Erythroblast (primary cell): ENCODE measurements at places on chromosomes 1 and 21.

DNA sequence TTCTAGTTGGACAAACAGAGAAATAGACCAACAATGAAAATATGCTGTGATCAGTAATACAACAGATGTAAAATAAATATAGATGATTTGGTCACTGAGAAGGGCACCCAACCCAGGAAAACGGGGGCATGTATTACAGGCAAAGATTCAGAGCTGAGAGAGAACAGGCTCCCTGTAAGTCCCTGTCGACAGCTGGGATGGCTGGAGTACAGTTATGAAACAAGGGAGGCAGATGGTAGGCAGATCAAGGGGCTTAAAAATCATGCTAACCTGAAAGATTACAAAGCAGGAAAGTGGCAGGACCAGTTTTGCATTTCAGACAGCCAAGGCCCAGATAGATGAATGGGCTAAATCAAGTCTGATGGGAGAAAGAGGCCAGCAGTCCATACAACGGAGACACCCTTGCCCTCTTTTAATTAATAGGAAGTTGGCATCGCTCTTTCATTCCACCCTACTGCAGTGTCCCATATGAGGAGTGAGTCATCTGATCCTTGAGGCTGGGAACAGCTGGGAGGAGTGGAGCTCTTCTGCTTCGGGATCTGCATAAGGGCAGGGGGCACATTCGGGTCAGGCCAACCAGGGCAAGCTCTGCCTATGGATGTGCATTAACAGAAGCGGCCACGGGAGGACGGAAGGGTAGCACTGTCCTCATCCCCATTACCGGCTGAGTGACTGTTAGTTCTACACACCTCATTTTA is 171.1 kb downstream of the DAB1 start:
- DNase-seq: no peak

- DNase-seq: no peak
Observed at GRCh38 chr21:29130270-29130969, at the start of gene MAP3K7CL. TSS of gene MAP3K7CL (plus strand) at chr21:29130644. CDS start at chr21:29133345, 2,701 bp downstream.

DNA sequence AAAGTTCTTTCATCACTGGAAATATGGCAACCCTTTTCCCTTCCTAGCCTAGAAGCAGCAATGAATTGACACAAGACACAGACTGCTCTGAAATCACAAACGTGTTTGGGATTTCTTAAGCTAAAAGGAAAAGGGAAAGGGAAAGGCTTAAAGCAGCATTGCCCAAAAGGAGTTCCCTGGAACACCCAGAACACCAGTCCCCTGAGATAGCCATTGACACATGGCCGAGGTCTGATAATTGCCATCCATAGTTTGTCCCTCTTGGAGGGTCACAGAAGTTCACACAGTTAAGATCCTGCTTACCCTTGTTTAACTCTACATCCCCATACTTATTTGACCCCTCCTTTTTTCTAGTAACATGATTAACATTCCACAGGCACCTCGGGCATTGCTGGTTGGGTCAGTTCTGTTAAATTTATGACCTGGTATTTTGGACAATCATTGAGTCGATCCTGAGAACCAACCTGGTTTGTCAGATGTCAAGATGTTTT is 72.9 kb downstream of the ZNF281 start:
- no peak for DNase-seq

- no peak for DNase-seq
Observed at GRCh38 chr1:81458186-81458585, 342.5 kb upstream of the ADGRL2 start.

DNA sequence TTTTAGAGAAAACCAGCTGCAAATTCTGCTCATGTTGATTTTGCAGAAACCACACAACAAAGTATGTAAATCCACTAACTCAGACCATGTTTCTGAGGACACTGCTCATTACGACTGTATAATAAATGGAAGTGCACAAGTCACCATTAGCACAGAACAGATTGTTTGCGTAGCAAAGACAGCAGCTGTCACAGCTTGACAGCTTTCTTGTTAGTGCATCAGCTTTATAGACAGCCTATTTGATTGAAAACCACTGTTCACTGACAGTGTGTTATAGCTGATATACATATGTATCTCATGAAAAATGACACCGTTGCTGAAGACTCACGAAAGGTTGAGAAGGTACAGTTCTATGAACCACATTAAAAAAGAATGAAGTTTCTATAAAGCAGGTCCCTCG is 560.2 kb upstream of the ZRANB2 start:
- DNase-seq: no peak

DNA sequence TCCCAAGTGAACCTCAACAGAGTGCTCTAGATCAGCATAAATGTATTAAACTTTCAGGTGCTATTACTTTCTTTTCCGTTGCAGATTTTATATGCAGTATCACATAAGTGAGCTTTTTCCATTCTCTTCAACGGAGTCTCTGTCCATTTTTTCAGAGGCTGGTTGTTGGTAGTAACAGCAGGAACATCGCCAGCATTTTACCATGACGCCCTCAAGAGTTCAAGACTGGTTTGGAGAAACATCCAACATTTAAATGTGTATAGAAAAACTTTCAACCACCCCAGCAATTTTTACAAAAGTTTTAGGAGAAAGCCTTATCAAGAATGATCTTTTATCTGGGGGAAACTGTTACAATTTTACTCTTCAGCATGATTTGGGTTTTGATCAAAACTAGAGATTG is 117.0 kb downstream of the TGFB2 start:
- DNase-seq: no peak

DNA sequence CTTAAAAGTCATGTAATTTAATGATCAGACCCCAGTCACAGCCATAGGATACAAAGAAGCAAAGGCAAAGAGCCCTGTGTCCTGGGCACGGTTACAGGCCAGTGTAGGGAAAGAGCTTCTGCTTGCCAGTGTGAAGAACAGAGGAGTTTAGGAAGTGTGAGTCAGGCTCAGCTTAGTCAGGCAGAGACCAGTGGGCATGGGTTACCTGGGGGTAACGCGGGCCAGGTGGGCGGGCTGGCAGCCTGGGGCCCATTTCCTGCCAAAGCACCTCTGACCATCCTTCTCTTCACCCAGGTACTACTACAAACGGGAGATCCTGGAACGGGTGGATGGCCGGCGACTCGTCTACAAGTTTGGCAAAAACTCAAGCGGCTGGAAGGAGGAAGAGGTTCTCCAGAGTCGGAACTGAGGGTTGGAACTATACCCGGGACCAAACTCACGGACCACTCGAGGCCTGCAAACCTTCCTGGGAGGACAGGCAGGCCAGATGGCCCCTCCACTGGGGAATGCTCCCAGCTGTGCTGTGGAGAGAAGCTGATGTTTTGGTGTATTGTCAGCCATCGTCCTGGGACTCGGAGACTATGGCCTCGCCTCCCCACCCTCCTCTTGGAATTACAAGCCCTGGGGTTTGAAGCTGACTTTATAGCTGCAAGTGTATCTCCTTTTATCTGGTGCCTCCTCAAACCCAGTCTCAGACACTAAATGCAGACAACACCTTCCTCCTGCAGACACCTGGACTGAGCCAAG is 4.7 kb downstream of the ELF3 start:
- DNase-seq: no peak

DNA sequence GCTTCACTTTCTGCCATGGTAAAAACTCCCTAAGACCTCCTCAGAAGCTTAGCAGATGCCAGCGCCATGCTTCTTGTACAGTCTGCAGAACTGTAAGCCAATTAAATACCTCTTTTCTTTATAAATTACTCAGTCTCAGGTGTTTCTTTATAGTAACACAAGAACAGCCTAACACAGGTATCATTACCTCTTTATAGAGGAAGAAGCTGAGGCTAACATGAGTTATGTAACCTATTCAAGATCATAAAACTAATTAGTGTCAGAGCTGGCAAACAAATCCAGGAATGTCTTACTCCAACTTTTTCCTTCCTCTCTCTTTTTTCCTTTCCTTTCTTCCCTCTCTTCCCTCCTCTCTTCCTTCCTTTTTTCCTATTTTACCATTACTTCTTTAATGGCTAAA is 9.3 kb downstream of the NTMT2 start:
- DNase-seq: no peak

- no peak for DNase-seq
Observed at GRCh38 chr1:18239671-18240070, 132.1 kb downstream of the IGSF21 start.

DNA sequence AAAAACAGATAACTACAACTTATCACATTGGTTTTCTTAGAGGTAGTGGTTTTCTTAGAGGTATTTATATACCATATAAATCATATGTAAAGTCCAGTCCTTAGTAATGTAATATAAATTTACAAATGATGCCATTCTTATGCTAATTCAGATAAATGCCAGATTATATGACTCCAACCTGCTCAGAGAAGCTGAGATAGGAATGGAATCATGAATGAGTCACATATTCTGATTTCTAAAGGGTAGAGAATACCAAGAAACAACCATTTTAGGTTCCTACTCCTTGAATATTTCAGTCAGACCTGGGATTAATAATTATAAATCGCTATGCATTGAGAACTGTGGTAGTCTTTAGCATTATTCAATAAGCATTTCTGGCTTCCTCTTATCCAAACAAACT is 760.1 kb upstream of the NEGR1 start:
- no peak for DNase-seq

DNA sequence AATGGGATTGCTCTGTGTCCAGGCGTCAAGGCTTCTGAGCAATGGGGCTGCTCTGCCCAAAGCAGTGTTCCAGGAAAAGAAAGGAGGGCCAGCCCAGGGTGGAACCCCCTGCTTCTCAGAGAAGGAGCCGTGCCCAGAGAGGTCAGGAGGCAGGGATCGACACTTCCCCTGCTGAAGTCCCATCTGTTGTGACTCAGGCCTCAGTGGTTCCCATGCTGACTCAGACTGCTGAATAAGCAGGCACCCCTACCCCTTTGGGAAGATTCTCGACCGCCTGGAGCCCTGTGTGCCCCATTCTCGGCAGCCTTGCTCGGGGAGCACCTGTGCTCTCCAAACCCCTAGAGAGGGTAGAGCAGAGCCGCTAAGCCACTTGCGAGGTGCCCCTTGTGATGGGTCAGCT is 23.9 kb downstream of the PKP1 start:
- DNase-seq: no peak

DNA sequence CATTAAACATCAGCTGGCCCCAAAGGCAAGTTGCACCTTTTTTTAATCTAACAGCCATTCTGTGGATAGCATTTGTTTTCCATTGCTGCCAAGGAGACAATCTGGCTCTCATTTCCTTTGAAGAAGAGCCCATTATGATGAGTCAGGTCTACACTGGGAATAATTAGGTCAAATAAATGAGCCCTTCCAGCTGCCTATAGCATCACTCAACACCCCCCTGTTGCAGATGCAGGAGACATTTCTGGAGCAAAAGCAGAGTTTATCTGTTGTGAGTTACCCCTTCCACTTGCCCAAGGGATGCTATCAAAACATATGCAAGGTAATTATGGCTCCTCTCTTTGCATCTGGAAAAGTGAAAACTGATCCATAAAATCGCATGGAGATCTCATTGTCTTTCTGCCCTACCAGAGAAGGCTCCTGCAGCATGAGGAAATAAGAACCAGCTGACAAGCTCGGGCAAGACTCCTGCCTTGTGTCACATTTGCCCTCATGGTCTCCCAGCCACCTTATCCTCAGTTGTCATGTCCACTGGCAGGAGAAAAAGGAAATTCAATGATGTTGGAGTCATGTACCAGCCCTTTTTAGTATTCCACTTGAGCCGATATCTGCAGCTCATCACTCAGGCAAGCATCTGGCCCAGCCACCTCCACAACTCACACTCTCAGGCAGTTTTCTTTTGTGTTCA is 135.9 kb downstream of the SLC30A10 start:
- no peak for DNase-seq

GRCh38 chr1:31705080-31705866 is 1.5 kb upstream of the COL16A1 start:
- DNase-seq: peak; percentile 17

DNA sequence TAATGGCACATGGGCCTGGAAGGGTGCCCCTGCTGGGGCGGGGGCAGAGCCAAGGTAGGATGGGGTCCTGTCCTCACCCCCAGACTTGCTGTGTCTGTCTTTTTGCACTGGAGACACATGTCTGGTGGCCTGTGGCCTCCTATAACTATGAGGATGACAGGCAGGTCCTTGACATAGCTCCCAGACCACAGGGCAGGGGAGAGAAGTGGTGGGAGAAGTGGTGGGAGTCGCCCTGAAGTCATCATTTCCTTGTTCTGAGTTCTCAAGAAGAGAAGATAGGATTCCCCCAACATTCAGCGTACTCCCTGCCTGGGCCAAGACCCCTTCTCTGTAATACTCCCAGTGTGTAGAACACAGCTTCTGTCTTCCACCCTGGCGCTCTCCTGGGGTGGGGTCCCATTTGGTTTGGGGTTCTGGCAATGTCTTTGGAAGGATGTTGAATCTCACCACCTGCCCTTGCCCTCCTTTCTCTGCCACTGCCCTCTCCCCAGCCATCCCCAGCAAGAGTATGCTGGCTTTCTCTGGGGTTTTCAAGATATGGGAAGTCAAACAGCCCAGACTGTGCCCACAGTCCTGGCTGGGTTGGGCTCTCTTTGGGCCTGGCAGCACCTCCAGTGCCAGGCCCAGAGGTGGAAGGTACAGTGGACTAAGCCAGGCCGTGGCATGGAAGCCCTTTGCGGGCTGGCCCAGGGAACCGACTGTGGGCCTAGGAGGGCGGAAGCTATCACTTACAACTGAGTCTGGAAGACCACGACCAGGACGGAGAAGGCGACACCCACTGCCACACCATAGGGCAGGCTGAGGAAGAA is 19.4 kb downstream of the SLC26A9 start:
- DNase-seq: no peak

DNA sequence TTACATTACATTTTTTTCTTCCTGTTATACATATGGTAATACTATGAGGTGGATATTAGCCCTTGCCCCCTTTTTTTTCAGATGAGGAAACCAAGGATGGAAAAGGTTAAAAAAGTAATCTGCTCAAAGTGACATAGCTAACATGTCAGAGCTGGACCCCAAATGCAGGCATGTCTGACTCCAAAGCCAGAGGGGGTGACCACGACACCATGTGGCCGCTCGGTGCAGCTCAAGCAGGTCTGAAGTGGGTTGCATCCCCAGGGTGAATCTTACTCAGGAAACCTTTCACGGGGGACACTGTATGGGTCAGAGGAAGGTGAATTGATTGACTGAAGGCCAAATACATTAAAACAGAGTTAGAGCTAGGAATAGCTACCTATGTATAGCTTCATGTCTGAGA is 34.8 kb downstream of the CD34 start:
- peak; percentile 39 for DNase-seq
